ENCODE measurements at places on chromosomes 2 and 18.

- no peak overlapping the region for H3K27ac ChIP-seq
- no peaks in the 10 kb centered on the region for H3K36me3 ChIP-seq
- H3K4me1 ChIP-seq = no peaks in the 10 kb centered on the region
- H3K4me3 ChIP-seq = no peak overlapping the region
- H3K27me3 ChIP-seq = no peaks in the 10 kb centered on the region
These were observed 259.1 kb downstream of the TDRD15 start for GRCh38 chr2:21382701-21383520.

- no peaks in the 10 kb centered on the region for H3K36me3 ChIP-seq
- peaks cover 2% of the 10 kb centered on the region for H3K27me3 ChIP-seq
- DNase-seq = no peak
- no peak overlapping the region for H3K4me3 ChIP-seq
- H3K27ac ChIP-seq = no peak overlapping the region
These were observed 34.7 kb downstream of the GBX2 start for GRCh38 chr2:236133410-236134012.

DNA sequence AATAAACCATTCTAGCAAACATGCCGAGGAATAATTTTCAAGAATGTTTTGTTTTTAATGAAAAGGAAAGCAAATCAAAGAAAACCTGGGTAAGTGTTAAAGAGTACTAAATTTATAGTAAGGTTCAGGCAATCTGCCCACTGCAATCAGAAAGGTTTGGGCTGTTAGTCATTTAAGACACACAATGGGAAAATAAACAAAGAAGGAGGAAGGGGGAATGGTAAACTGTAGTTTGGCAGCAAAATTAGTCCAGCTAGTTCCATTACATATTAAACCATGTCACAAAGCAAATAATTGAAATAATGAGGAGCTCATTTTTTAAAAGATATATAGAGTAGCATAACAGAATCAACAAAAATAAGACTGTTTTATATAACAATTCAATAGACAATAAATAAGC is 87.5 kb upstream of the COPS8 start:
- H3K4me3 ChIP-seq = no peak overlapping the region
- H3K27me3 ChIP-seq = peaks cover 7% of the 10 kb centered on the region
- no peak for DNase-seq
- no peaks in the 10 kb centered on the region for H3K36me3 ChIP-seq
- no peak overlapping the region for H3K27ac ChIP-seq
- no peaks in the 10 kb centered on the region for H3K4me1 ChIP-seq

DNA sequence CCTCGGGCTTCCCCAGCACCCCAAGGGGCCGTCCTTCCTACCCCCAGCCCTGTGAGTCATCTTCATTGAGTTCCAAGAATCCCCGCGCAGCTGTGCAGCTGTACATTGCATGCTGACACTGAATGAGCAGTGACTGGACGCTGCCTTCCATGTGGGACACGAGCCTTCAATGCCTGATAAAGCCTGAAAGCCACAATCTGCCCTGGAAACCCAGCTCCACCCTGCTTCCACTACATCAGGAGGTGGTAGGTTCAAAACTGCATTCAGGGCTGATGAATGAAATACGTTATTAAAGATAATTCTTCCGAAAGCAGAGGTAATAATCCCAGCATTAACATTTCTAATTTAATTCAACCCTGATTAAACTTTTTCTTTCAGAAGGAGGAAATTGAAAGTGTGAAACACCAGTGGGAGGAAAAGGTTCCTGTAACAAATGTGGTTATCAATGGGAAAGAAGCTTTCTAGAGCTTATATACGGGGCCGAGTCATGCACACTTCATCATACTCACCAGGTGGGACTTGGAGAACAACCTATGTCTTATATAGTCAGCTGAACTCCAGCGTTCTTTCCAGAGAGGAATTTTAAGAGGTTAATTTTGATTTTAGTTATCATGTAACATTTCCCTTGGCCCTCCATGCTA is 360.1 kb downstream of the LPIN1 start:
- no peak overlapping the region for H3K4me3 ChIP-seq
- no peaks in the 10 kb centered on the region for H3K36me3 ChIP-seq
- H3K27me3 ChIP-seq = peaks cover 3% of the 10 kb centered on the region

DNA sequence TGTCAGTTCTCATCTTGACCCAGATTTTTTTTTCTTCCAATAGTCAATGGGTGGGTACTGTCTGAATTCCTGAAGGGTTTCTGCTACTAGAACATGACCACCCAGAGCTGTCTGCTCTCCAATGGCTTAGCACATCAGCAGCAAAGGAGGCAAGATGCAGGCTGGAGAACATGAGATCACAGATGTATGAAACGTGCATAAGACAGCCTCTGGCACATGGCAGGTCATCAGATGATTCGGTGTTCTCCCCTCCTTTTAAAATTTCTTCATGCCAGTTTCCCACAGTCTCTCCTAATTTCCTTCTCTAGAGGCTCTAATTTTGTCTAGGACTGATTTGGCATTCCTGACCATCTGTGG is 359.3 kb upstream of the TNP1 start:
- peaks cover 31% of the 10 kb centered on the region for H3K4me1 ChIP-seq
- DNase-seq = no peak
- H3K4me3 ChIP-seq = no peak overlapping the region
- no peak overlapping the region for H3K27ac ChIP-seq

GRCh38 chr2:155203178-155203577 is 504.7 kb downstream of the KCNJ3 start:
- H3K27me3 ChIP-seq = no peaks in the 10 kb centered on the region
- no peaks in the 10 kb centered on the region for H3K36me3 ChIP-seq
- H3K4me3 ChIP-seq = no peak overlapping the region
- no peak overlapping the region for H3K27ac ChIP-seq
- no peaks in the 10 kb centered on the region for H3K4me1 ChIP-seq

- no peaks in the 10 kb centered on the region for H3K27me3 ChIP-seq
- H3K36me3 ChIP-seq = peaks cover 17% of the 10 kb centered on the region
- H3K27ac ChIP-seq = no peak overlapping the region
- no peak overlapping the region for H3K4me3 ChIP-seq
- DNase-seq = peak; percentile 22
These were observed 858 bp downstream of the POLR1B start for GRCh38 chr2:112542984-112543661.

- DNase-seq = peak; percentile 32
- no peak overlapping the region for H3K4me3 ChIP-seq
- H3K36me3 ChIP-seq = no peaks in the 10 kb centered on the region
- H3K27me3 ChIP-seq = no peaks in the 10 kb centered on the region
- H3K27ac ChIP-seq = no peak overlapping the region
These were observed 43.1 kb downstream of the CHMP3 start for GRCh38 chr2:86520153-86520552.

DNA sequence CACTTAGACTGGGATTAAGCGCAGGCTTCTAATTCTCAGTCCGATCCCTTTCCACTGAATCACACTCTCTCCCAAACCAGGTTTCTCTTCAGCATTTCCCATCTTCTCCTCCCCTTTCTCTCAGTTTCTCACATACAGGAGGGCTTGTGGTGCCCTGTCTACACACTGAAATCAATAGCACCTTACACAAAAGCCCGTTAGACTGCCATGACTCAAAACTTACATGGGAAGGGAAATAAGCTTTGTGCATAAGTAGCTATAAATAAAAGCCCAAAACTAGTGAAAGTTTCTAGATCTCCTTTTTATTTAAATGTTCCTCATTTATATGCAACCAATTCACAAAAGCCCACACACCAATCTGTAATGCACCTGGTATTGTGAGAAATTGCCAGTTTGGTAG is 318.4 kb downstream of the TXNL1 start:
- H3K27ac ChIP-seq = no peak overlapping the region
- no peak for DNase-seq
- H3K36me3 ChIP-seq = no peaks in the 10 kb centered on the region
- H3K4me3 ChIP-seq = no peak overlapping the region

DNA sequence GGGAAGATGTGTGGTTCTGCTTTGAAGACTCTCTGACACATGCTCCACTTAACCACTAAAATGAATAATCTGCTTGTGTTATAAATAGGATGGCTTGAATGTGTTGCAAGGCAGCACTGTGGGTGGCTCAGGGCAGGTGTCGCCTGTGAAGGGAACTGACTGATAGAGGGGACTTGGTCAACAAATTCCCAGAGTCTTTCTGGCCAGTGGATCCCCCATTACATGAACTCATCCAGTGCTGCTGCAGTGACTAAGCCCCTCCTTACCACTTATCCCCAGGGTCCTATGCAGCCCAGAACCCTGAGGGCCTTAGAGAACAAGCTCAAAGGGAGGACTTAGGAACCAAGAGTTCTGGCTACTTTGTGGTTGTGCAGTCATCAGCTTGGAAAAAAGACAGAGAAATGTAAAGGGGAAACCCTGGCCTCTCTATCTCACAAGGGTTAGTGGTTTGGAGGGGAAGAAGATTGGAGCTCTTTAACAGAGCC is 226.2 kb upstream of the TNP1 start:
- peaks cover 3% of the 10 kb centered on the region for H3K27me3 ChIP-seq
- H3K27ac ChIP-seq = peak overlapping the region; percentile 11
- H3K36me3 ChIP-seq = no peaks in the 10 kb centered on the region
- H3K4me1 ChIP-seq = peaks cover 43% of the 10 kb centered on the region

- no peaks in the 10 kb centered on the region for H3K4me1 ChIP-seq
- H3K36me3 ChIP-seq = no peaks in the 10 kb centered on the region
- no peak for DNase-seq
- H3K27ac ChIP-seq = no peak overlapping the region
- no peak overlapping the region for H3K4me3 ChIP-seq
- no peaks in the 10 kb centered on the region for H3K27me3 ChIP-seq
These were observed 102.4 kb upstream of the SCN1A start for GRCh38 chr2:166230024-166230723.
